Left hindlimb (tissue), 1 donor: ENCODE measurements at places on chromosomes 5 and 9.
A peak's percentile ranks its signal among the peaks of the same experiment; 100 is the strongest.

DNA sequence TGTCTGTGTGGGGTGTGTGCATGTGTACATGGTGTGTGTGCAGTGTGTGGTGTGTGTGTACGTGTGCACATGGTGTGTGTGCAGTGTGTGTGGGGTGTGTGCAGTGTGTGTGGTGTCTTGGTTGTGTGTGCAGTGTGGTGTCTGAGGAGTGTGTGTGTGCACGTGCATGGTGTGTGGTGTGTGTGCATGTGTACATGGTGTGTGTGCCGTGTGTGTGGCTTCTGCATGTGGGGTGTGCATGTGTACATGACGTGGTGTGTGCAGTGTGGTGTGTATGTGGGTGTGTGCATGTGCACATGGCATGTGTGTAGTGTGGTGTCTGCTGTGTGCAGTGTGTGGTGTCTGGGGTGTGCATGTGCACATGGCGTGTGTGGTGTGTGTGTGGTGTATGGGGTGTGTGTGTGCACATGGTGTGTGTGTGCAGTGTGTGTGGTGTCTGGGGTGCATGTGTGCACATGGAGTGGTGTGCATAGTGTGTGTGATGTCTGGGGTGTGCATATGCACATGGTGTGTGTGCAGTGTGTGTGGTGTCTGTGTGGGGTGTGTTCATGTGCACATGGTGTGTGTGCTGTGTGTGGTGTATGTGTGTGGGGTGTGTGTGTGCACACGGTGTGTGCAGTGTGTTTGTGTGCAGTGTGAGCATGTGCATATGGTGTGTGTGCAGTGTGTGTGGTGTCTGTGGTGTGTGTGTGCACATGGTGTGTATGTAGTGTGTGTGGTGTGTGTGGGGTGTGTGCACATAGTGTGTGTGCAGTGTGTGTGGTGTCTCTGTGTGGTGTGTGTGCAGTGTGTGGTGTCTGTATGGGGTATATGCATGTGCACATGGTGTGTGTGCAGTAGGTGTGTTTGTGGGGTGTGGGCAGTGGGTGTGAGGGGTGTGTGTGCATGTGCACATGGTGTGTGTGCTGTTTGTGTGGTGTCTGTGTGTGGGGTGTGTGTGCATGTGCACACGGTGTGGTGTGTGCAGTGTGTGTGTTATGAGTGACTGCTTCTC is 40.6 kb upstream of the ZNG1F start:
- peak; percentile 40 for DNase-seq

GRCh38 chr9:129100383-129101169 is 10.0 kb downstream of the CRAT start:
- DNase-seq, result peak; percentile 25

DNA sequence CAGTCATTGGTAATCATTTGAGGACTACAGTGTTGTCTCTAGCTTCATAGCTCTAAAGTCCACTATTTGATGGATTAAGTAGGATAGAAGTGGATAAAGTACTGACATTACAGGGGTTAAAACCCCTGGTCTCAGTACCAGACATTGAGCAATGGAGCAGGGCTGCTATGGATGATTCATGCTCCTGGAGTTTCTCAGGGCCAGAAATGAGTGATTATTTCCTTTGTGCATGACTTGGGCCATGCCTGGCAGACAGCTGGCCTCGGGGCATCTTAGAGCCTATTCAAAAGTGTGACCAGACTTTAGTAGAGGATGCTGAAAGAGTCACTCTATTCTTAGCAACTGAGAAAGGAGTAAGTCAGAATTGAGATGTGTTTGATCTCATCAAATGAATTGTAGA is 350.7 kb upstream of the TLE4 start:
- DNase-seq, result no peak

- no peak for DNase-seq
Observed at GRCh38 chr5:113201715-113202114, 225.1 kb downstream of the DCP2 start.

- no peak for DNase-seq
Observed at GRCh38 chr9:27206041-27206440, 90.9 kb downstream of the EQTN start.
